Colonic mucosa (tissue), 4 donors: ENCODE measurements at places on chromosomes 2 and 18. TPM values are rescaled to one million over a fixed set of nuclear protein-coding genes. Genes with fewer than 3 reads are reported as not detected.

DNA sequence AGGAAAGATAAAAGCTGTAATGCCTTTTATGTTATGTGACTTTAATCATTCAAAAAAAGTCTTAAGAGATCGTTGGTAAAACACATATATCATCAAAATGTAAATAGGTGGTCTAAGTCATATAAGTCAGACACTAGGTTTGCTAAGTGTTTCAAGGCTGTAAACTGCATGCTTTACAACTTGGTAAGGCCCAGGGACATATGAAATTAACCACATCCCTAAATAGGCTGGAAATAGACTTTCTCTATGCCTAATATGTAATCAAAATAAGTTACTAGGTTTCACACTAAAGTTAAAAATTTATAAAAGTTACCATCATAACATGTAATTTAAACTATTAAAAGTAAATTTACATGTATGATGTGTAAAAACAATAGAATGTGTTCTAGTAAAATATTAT is 946.3 kb upstream of the LRATD1 start:
- no peak for DNase-seq

CCDC142 gene
- 28.3 TPM for total RNA-seq

DNA sequence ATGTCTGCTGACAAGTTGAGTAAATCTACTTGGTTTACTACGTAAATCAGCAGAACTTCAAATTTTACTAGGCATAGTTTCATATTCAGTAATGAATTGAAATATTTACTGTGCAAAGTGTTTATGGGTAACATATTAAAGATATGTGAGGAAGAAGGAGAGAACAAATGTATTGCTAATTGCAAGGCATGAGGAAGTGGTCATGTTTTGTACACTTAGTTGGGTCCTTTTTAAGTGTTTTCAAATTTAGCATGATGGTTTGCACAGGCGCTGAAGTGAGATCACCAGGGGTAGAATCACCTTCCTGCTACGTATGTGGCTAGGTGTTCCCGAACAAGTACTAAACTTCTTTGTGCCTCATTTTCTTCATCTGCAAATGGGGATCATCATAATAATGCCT is 1534.4 kb downstream of the LRP1B start:
- no peak for DNase-seq

DNA sequence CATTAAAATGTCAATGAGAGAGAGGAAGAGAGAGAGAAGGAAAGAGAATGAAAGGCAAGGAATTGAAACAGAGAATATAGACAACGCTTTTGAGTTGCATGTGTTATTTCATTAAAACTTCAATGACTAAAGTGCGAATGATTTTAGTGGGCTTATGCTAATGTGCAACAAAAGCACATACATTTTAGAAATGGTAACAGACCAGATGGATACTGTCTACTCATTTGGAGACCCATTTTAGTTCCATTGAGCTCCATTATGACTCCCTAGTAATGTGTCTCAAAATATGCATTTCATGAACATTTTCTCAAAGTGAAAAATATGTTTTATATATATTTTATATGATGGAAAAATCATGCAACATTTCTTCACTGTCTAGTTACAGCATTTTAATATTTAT is 622.2 kb upstream of the GCFC2 start:
- no peak for DNase-seq

PLB1 gene
- 1.3 TPM for total RNA-seq

DNA sequence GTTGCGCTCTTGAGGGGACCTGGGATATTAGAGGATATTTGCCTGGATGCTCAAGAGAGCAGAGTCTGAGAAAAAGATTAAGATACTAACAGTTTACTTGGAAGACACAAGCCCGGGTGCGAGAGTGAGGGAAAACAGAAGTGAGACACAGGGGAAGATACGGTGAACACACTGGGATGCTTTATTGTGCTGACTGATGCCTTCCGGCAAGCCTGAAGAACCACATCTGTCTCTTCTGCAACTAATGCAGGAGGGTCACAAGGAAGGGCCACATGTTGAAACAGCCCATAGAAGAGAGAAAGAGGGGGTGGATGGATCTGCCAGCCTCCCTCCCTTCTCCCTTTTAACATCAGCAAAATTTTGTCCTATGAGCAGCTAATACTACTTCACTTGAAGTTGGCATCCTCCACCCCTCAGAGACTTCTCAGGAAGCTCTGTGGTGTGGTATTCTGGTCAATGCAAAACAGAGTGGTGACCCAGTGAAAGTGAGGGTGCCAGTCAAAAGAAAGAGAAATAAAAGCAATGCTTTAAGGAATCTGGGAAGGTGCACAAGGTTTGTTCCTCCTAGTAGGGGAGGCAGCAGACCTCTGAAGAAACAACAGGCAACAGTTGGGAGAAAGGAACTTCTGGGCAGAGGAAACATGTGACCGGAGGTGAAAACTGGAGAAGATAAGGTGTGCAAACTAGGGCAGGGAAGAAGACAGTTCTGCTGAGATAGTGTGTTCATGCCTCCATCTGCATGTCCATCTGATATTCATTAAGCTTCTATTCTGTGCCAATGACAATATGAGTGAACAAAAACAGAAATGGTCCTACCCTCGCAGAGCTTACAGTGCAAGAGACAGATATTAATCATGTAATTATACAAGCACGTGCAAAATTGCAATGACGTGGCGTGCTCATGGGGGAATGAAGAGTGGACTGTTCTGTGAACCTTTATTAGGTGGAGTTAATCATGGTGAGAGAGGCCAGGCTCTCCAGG is 107.1 kb downstream of the LYPD6B start:
- no peak for DNase-seq

COL6A3 gene
- 80.9 TPM for total RNA-seq

NCKAP5 gene
- total RNA-seq = 3.7 TPM

DNA sequence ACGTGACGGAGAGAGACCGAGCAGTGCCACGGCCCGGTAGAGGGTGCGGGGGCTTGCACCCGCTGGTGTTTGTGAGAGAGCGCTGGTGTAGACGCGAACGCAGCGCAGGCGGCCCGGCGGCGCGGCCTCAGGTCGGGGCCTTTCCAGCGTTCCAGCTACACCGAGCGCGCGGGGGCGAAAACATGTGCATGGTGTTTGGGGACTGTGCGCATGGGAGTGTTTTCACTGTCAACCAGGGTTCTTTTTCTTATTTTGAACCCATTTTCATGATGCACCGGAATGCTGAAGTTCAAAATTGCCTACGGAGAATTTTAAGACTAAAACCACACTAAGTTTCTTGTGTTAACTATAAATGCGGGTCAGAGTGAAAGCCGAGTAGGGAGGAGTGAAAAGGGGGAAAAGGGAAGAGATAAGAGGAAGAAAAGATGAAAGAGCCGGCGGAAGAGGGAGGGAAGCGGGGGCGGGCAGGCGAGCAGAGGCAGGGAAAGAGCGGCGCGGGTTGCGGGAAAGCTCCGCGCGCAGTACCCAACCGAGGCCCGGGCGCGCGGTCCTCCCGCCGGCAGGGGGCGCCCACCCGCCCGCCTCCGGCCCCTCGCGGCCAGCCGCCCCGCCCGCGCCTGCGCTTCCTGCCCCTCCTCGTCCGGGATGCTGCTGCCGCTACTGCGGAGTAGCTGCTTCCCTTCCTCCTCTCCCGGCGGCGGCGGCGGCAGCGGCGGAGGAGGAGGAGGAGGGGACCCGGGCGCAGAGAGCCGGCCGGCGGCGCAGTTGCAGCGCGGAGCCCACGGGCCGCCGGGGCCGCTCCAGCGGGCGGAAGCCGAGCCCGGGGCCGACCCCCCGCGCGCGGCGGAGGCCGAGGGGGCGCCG is at the start of gene RAB12:
Gene RAB12 (plus strand): TSS at position 643 of the 864 bp plus-strand sequence. CDS start 3 bp downstream, at position 646.
- peak; percentile 84 for DNase-seq

- DNase-seq = no peak
Observed at GRCh38 chr2:32714521-32714920, 86.7 kb downstream of the TTC27 start.

DNA sequence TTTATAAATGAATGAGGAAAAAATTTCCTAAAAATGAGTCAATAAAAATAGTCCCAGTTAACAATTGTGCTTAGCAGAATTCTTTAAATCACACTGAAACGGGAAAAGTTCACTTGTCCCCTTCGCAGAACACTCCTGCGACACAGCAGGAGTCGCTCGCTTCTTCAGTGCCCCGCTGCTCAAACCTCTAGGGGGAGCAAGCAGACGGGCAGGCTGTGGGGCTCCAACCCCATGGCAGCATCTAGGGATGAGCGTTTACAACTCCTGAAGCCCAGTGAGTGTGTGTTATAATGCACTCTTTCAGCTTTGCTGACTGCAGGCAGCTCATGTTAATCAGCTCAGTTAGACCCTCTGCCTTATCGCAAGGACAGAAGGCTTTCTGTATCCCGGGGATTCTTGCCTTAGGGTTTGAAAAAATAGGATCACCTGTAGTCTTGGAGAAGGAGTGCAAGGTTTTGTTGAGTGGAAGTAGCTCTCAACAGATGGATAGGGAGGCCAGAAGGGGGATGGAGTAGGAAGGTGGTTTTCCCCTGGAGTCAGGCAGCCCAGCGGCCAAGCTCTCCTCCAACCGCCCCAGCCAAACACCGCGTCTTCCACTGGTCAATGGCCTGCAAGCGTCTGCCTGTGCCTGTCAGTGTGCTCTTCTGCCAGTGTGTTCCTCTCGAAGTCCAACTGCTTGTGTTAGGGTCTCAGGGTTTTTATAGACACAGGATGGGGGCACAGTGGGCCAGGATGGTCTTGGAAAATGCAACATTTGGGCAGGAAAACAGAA is 1977.7 kb upstream of the LRRTM1 start:
- no peak for DNase-seq

GALR1 gene
- 0.16 TPM for total RNA-seq

DNA sequence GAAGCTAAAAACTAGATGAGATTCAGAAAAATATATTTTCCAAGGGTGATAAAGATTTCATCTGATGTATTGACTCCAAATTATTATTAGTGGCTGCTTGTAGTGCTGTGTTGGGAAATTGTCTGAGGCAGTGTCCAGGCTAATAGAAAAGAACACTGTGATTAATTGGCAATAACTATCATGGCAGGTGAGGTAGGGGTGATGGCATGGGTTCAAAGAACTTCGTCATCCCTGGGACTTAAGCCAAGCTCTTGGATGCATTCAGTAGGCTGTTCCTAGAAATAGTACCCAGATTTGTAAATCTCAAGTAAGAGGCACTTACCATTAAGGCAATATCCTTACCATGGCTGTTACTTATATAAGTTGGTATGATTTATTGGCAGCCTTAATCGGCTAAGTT is 13.2 kb upstream of the RAPGEF4 start:
- no peak for DNase-seq

- DNase-seq = no peak
Observed at GRCh38 chr2:207772081-207772843, 2.6 kb upstream of the FZD5 start.

HOXD11 gene
- total RNA-seq = 1.6 TPM

GRCh38 chr2:497770-498492 is 179.3 kb downstream of the TMEM18 start:
- DNase-seq = no peak

SLC4A5 gene
- total RNA-seq = 0.45 TPM

DNA sequence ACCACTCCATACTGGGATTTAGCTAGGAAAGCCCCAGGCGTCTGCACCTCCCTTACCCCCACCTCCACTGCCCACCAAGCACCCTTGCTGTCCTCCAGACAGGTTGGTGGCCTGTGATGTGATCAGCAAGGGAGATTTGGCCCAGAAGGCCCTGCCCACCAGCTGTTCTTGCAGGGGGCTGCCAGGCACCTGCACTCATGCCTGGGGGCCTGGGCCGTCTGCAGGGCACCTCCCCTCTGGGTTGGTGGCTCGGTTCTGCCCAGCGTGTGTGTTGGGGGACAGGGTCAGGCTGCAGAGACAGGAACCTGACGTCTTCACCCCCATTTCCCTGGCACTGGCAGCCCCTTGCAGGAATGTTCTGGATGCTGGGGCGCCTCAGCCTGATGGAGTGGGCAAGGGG is 5.8 kb downstream of the DNMT3A start:
- DNase-seq = no peak
